ENCODE measurements at places on chromosomes 2 and 18.

GRCh38 chr2:6203291-6203959 is 511.2 kb downstream of the SOX11 start:
- DNase-seq, result no peak

GRCh38 chr2:203476881-203477280 is 58.2 kb downstream of the RAPH1 start:
- DNase-seq, result no peak

GRCh38 chr18:74496508-74497323 is 553 bp downstream of the CNDP2 start:
- DNase-seq, result peak; percentile 68

DNA sequence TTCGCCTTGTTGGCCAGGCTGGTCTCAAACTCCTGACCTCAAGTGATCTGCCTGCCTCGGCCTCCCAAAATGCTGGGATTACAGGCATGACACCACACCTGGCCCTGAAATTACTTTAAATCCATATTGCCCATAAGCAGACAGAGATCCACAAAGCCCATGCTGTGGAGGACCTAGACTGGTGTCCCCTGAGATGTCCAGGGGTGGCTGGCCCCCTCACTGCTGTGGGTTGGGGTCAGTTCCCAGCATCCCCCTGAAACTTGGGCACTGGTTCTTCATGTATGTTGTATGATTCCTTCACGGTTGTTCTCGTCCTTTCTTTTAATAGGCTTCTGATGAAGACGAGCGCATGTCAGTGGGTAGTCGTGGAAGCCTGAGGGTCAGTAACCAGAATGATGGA is 78.1 kb upstream of the RBM44 start:
- DNase-seq, result no peak

DNA sequence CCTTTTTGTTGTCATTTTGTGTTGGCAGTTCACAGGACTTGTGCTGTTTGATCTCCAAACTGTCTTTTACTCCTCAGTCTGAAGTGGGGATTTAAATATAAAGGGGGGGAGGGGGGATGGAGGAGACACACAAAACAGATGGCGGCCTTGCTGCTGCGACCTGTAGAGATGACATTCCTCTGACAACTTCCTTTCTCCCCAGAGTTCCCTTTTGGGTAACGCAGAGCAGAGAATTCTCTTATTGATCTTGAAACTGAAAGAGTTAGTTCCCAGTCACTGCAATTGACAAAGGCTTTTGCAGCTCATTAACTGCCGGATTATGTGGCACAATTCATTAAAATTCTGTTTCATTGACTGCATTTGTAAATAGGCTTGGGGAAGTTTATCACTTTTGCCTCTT is 279.3 kb downstream of the TSN start:
- DNase-seq, result no peak

DNA sequence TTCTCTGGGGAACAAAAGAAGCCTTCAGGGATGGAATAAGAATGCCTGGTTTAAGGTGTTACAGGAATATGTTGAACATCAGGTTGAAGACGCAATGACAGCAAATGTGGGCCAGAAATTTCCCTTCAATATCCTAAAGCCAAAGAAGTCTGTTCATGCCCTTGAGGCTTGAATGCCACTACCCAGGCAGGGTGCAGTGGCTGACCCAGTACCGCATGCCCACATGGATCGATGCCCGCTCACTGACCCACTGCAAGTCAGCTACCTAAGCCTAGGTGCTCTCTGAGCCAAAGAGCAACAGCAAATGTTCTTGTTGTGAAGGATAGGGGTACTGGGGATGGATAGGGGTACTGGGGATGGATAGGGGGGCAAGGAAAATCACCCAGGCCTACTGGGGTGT is 58.2 kb downstream of the GNAL start:
- no peak for DNase-seq

GRCh38 chr18:34985963-34986362 is 55.2 kb upstream of the MAPRE2 start:
- no peak for DNase-seq

DNA sequence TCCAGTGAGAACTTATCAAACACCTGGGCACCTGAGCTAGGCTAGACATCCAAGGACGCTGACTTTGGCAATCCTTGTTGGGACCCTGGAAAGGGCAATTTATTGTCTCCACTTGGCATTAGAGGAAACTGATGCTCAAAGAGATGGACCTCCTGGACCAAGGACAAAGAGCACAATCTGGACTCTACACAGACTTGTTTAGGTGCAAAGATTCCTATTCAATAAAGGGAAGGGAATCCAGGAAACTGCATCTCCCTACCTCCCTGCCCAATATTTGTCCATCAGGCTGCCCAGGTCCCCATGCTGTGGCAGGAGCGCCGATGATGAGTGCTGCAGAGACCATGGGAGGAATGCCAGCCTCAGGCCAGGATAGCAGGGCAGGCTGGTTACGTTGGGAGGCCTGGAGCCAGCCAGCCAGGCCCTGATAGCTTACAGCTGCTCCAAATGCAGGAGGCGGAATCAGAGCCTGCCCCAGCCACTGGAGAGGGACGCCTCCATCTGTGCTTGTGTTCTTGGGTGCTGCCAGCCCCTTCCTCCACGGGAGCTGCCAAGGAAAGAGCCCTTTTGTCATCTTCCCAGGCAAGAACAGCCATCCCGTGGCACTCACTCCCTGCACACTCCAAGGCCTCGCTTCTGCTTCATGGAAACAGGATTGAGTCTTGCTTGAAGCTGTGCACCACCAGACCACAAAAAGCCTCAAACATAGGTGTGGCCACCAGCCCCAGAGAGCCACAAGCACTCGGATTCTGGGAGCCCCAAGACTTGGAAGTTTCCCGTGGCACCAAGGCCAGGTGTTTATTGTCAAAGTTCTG is 60.0 kb downstream of the HS1BP3 start:
- no peak for DNase-seq

GRCh38 chr18:25349131-25349925 is 2.6 kb downstream of the ZNF521 start:
- DNase-seq, result no peak

GRCh38 chr2:202638721-202639120 is 4.0 kb downstream of the FAM117B start:
- DNase-seq, result no peak

- DNase-seq, result no peak
Observed at GRCh38 chr2:207616185-207616584, 9.0 kb downstream of the METTL21A start.

DNA sequence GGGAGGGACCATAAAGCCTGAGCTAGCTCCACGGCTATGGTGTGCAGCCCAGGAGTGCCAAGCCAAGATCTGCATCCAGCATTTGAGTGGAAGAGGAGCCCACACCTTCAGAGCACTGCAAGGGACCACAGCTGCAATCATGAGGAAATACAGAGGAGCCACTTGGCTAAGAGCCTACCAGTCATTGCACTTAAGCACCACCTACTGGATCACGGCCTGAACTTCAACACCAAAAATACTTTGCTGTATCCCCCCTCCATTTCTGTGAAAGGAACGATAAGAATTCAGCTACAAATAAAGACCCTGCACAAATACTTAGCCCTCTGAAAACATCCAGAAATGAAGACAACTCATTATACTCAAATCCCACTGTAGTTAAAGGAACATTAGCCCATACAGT is 545.3 kb downstream of the TSN start:
- no peak for DNase-seq

GRCh38 chr18:61892683-61893308 is at the start of gene RNF152:
TSS of gene RNF152 (minus strand) at chr18:61893007. CDS start at chr18:61816463, 76,544 bp downstream.
- peak; percentile 25 for DNase-seq

DNA sequence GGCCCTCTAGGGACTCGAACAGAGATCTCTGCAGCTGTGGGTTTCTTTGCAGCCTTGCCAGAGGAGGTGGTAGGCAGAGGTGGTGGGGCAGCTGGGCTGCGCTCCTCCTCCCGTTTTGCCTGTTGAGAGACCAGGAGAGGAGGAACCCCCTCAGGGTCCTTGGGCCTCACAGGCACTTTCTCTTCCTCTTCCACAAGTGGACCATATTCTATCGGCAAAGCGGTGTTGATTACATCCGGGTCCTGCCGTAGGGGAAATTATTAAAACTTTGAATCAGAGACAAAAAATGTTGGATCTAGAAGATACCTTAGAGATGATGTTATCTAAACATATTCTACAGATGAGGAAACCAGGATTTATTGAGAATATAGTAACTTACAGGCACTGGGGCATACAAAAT is 78.5 kb downstream of the CLIP4 start:
- no peak for DNase-seq

GRCh38 chr2:96636551-96637171 is 1.5 kb downstream of the KANSL3 start:
- DNase-seq, result peak; percentile 34

All from SJSA1 (cell line).